KBM-7 (cell line): ENCODE measurements at places on chromosomes 5 and 9.
A peak's percentile ranks its signal among the peaks of the same experiment; 100 is the strongest.

DNA sequence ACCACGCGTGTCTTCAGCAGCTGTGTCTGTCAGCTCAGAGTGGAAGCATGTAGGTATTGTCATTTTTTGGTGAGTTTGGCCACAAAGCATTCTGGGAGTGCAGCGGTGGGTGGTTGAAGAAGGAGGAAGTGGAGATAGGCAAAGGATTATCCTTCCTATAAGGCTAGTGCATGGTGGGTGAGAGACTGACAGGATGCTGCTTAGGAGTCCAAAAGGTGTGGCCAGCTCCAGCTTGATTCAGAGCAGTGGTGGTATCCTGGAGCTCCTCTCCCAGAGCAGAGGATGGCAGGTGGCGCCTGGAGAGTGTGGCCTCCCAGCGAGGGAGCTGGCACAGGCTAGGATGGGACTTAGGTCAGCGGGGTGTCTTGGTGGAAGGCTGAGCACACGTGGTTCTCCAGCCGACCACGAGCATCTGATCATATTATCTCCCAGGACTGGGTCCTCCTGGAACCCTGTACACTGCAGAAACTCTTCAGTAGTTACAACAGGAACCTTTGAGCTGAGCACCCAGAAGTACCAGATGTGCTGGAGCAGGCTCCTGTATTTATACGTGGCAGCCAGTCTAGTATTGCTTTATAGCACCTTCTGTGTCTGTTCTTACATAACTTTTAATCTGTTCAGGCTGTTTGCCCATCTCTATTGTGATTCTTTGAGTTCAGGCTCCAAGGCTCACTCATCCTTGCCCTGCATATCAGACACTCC is 29.6 kb downstream of the MAML1 start:
- DNase-seq, result peak; percentile 75

DNA sequence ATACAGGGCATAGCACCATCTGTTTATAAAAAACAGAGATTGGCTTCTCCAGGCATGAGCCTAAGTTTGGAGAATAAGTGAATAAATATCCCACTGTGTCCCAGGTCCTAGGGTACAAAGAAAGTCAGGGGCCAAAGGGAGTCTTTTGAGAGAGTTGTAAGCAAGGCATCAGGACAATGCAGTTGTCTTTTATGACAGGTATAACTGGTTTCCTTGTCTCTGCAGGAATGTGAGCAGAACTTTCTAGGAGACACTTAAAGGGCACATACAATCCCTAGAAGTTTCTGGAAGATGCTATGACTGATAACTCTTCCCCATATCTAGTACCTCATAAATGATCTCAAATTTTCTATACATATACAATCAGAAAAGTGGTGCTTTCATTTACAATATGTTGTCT is 245.6 kb upstream of the RGMB start:
- DNase-seq, result no peak

- DNase-seq, result no peak
These were observed 291.9 kb downstream of the SPOCK1 start for GRCh38 chr5:137207023-137207760.

GRCh38 chr5:176922817-176923216 is 23.7 kb upstream of the HK3 start:
- no peak for DNase-seq

DNA sequence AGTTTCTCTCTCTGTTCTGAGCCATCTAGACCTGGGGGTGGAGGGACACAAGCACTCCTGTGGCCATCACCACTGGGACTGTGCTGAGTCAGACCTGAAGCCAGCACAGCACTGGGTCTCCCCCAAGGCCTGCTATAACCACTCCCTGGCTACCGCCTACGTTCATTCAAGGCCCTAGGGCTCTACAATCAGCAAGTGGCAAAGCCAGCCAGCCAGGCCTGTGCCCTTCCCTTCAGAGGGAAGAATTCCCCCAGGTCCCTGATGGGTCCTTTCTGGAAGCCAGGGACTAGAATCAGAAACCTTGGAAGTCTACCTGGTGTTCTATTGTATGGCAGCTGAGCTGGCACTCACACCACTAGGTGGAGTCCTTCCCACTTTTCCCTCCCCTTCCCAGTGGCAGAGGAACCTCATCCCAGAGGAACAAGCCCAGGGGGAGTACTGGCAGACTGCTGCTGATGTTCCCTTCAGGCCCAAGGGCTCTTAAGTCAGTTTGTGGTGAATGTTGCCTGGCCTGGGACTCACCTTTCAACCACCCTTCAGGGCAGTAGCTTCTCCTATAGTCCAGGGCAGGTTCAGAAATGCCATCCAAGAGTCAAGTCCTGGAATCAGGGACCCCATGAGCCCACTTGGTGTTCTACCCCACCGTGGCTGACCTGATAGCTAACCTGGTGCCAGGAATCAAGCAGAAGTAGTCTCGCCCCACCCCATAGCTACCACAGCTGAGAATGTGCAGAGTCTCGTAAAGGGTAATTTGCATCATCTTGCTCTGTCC is 20.0 kb downstream of the JMY start:
- no peak for DNase-seq
